Activated CD4-positive, alpha-beta memory T cell treated with anti-CD3 and anti-CD28 coated beads for 36 hours (primary cell): ENCODE measurements at places on chromosomes 16 and 17. TPM values are rescaled to one million over a fixed set of nuclear protein-coding genes. Genes with fewer than 3 reads are reported as not detected.

The KIF19 gene
- total RNA-seq, result 0.59 TPM

The C16orf92 gene
- not detected for total RNA-seq

The LPO gene
- total RNA-seq, result not detected

The SPAG7 gene
- total RNA-seq, result 60.6 TPM

The NHERF2 gene
- 1.1 TPM for total RNA-seq

The TNP2 gene
- not detected for total RNA-seq

The CES5A gene
- total RNA-seq, result not detected

The KRTAP9-8 gene
- not detected for total RNA-seq

The CLTC gene
- 203 TPM for total RNA-seq

The CCL16 gene
- total RNA-seq, result not detected

The MT1G gene
- 5.0 TPM for total RNA-seq

- DNase-seq, result peak; percentile 68
These were observed 60.4 kb downstream of the BAIAP2 start for GRCh38 chr17:81095383-81095762.

DNA sequence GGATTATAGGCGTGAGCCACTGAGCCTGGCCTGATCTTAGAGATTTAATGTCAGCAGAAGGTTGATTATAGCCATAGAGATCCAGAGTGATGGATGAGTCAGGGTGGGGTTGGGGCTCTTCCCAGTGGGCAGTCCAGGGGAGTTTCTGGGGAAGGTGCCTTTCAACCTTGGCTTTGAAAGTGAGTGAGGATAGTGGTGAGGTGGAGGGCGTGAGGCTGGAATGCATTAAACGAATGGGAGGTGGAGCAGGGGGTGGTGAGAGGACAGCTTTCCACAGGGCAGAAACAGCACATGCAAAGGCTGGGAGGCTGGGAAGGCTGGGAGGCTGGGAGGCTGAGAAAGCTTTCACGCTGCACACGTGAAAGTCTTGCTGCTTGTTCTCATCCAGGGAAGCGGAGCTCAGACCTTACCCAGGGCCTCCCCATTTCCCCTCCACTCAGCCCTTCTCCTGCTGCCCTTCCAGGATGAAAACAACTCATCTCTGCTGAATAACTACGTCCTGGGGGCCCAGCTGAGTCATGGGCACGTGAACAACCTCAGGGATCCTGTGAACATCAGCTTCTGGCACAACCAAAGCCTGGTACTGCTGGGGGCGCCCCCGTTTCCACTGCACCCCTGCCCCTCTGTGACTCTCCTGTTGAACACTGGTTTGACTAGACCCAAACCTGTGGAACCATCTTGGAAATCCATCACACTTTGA lies 22.3 kb downstream of the ADGRG5 start:
- no peak for DNase-seq

- DNase-seq, result no peak
These were observed 193.7 kb downstream of the C16orf95 start for GRCh38 chr16:87123356-87124001.

DNA sequence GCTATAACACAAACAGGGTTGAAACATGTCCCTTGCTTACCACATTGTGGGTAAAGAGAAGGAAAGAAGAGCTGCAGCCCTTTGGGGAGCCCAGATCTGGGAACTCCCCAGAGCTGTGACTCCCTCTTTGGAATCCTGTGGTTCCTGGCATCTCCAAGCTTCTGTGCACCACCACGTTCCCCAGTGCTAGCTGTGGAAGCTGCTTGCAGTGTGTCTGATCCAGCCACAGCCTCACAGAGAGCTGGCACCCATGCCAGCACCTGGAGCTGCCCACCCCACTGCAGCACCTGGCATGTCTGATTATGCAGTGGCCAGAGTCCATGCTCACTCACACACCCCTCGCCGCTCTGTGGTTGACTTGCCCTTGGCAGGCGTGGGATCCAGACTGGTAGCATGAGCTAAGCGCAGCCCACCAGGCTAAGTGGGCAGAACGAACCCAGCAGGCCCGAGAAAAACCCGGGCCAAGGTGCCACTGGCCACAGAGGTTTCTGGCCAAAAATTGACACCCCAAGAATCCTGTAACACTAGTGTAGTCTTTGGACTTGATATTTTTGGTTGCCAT lies 252.6 kb upstream of the KCNJ16 start:
- DNase-seq, result no peak

DNA sequence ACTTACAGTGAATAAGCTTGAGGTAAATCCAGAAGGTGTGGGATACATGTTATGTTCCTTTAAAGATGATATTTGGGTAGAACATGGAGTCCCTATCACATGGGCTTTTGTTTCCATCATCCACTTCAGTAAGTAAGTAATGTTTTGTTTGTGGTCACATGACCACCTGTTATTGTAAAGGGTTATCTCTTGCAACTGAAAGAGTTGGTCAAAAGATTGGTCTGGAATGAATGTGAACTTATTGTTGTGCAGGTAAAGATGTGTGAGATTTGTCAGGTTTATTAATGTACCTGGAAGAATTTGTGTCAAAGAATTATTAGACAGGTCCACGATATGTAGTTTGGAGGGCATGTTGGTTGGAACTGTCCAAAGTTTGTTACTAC lies 1.6 kb downstream of the OMG start:
- no peak for DNase-seq

- DNase-seq, result no peak
These were observed 190.7 kb downstream of the AXIN2 start for GRCh38 chr17:65370669-65371131.

GRCh38 chr16:30895627-30896260 lies 670 bp upstream of the CTF1 start:
- DNase-seq, result no peak

DNA sequence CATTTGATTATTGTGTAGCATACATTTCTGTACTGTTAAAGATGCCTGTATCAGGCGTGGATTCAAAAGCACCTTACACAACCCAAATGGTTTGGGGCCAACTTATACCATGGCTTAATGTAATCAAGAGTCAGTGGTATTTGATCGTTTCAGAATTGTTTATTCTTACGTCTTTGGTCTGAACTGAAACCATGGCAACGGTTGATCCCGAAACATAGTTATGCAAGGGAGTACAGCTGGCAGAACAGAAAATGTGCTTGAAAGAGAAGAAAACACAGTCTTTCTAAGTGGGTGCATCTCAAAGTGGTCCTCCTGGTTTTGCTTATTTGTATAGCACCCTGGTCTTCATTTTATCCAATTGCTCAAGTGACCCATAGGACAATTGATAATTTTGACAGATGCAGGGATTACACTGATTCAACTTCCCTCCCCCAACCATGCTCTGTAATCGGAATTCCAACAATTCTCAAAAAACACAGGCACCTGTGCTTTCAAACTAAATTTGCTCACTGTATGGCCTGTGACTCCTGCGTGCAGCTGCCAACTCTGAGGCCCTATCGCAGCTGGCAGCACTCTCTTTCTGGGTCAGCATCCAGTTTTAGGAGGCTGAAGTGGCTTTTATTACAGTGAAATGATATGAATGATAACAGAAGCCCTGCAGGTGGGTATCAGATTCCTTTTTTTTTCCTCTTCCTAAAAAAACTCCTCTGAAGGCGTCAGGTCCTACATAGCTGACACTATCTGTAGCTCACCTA lies 77.0 kb upstream of the AXIN2 start:
- DNase-seq, result no peak

DNA sequence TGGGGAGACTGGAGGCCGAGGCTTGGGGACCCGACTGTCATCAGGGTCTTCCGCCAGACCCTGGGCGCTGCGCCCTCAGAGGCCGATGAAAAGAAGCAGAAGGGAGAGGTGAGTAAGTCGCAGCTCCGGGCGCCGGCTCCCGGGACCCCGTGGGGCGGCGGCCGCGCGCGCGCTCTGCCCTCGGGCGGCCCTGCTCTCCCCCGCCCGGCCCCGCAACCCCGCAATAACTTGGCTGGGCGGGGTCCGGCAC lies 392 bp upstream of the ABHD15 start:
- DNase-seq, result no peak

DNA sequence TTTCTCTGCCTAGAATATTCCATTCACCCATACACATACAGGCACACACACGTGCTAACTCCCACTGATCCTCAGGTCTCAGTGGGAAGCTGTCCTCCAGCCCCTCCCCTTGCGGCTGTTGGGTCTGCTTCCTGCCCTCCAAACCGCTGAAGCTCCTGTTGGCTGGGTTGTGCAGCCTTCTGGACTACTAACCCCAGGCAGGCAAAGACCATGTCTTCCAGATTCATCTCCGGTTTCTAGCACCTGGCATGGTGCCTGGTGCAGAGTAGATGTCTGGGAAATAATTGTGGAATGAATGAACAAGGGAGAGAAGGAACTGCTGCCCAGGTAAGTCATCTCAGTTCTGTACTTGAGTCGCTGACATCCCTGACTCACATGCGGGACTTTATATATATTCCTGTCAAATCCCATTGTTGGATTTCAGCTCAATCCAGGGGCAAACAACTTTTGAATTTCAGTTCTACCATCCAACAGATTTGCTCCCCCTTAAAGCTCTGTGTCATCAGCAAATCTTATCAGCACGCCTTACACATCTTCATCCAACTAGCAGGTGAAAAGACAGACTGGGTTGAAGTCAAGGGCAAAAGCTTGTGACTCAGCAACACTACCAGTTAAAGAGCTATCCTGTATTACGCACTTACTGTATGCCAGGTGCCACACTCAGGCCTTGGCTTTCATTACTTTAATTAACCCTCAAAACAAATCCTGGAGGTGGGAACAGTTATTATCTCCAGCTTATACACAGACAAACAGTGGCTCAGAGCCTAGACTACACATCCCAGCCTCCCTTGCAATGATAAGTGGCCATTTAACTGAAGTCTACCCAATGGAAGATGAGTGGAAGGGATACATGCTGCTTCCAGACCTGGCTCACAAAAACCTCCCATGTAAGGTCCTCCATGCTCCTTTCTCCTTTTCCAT lies 51.1 kb downstream of the SRCIN1 start:
- no peak for DNase-seq

DNA sequence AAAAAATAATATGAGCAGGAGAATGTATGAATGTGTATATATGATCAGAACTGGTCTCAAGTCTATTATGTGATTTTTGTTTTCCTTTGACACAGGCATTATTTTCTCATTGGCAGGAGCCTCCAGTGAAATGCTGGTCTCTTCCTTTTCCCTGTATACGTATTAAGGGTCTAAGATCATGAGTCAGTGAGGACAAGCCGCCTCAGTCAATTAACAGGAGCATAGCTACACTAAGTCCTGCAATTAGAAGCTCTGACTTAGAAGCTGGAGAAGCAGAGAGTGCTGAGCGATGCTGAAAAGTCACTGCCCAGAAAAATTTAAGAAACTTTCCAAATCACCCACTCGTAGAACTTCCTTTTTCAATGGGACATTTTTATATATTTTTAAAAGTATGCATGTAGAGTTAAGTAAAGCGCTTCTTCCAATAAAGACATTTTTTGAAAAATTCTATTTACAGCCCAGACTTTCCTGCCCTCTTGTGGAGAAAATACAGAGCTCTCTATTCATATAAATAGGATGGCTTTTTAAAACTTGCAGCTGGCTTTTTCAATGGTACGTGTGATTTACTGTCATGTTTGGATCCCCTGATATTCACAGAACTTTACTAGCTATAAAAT lies 70.2 kb upstream of the PSMD7 start:
- no peak for DNase-seq

DNA sequence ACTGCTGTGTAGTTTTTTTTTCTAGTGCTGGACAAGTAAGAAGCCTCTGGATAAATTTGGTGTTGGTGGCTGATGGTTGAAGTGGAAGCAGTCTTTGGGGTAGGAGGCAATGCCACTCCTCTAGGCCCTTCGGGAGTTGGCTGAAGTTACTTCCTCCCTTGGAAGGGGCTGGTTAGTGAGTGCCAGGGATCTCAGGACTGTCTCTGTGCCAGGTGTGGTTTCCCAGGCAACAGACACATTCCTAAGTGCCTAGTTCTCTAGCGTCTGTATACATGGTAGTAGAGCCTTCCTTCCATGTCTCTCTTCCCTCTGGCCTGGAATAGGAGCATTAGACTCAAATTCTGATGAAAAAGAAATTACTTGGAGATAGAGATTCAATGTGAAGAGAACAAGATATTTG lies 15.3 kb downstream of the TMEM98 start:
- no peak for DNase-seq

GRCh38 chr17:2207815-2208515 lies 95.6 kb downstream of the SMG6 start:
- DNase-seq, result no peak

DNA sequence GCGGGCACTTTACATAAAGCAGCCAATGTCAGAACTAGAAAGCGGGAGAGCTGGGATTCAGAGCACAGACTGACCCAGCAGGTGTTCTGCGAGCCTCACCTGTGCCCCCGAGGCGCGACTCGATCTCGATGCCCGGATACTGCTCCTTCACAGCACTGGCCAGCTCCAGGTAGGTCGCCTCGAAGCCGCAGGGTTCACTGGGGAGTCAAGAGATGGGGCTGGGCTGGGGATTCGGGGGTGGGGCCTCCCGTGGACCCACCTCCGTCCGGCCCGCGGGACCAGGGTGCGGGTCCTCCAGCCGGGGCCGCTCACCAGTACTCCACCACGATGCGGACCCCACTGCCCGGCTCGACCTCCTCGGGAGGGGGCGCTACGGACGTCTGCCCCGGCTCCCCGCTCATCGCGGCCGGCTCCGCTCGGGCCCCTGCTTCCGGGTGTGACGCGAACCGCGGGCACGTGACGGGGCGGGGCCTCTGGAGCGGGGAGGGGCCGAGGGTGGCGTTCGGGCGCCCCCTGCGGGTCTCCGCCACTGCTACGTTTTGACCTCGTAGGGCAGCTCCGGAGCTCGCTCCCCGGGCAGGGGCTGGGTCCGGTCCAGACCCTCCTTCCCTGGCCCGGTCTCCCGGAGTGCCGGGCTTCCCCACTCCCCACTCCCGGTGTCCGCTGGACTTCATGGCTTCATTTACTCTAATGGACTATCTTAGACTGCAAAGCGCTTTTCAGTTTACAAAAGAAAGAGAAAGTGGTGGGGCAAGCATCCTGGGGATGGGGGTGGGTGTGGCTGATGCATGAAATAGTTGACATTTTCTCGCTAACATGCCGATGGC lies at the start of gene MIEN1:
TSS of gene MIEN1 (minus strand) at position 438 of the 827 bp plus-strand sequence. CDS start at position 401, 37 bp downstream.
- DNase-seq, result peak; percentile 95

- DNase-seq, result no peak
These were observed 218.8 kb upstream of the CHMP6 start for GRCh38 chr17:80772906-80773242.
